ENCODE measurements at places on chromosomes 2 and 18.
A peak's percentile ranks its signal among the peaks of the same experiment; 100 is the strongest.

- no peak for DNase-seq
These were observed 306.2 kb upstream of the RAB6C start for GRCh38 chr2:129673234-129673633.

DNA sequence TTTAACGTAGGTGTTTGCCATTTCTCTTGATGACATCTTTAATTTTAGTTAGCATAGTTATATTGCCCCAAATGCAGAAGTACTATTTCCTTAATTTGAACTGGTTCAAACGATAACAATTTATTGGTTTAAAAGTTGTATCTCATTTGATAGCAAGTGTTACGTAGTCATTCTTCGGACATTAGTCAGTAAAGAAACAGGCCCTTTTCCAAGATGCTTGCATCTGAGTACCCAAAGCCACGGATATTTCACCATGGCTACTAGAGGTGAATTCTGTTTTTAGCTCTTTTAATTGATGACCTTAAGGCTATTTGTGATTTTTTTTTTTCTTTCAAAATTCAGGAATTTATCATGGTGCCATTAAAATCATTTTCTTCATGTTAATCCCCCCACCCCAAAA lies 32.1 kb downstream of the GLS start:
- DNase-seq, result no peak

- no peak for DNase-seq
These were observed 5.9 kb downstream of the SCYGR4 start for GRCh38 chr2:227623226-227623625.

- no peak for DNase-seq
These were observed 80.2 kb upstream of the SNTG2 start for GRCh38 chr2:870426-870825.

DNA sequence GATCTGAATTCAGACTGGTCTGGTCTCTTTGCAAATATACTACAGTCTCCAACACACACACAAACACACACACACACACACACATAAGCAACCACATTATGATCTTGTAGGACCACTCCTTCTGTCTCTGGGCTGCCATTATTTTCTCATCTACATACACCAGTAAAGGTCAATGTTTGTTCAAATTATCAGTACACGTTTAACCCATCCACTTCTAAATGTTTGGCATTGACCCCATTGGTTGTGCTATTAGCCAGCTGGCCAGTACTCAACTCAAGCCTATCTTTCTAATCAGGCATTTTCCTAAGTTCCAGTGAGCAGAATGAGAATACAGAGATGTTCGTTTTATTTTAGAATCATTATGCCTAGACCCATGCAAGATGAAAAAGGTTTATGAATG lies 186.4 kb downstream of the CNTNAP5 start:
- DNase-seq, result no peak

GRCh38 chr2:159396799-159397198 lies 110.3 kb upstream of the WDSUB1 start:
- no peak for DNase-seq

GRCh38 chr2:48356701-48357325 lies 173.1 kb upstream of the STON1 start:
- peak; percentile 59 for DNase-seq

- no peak for DNase-seq
These were observed 550 bp upstream of the MALL start for GRCh38 chr2:110116033-110116710.

DNA sequence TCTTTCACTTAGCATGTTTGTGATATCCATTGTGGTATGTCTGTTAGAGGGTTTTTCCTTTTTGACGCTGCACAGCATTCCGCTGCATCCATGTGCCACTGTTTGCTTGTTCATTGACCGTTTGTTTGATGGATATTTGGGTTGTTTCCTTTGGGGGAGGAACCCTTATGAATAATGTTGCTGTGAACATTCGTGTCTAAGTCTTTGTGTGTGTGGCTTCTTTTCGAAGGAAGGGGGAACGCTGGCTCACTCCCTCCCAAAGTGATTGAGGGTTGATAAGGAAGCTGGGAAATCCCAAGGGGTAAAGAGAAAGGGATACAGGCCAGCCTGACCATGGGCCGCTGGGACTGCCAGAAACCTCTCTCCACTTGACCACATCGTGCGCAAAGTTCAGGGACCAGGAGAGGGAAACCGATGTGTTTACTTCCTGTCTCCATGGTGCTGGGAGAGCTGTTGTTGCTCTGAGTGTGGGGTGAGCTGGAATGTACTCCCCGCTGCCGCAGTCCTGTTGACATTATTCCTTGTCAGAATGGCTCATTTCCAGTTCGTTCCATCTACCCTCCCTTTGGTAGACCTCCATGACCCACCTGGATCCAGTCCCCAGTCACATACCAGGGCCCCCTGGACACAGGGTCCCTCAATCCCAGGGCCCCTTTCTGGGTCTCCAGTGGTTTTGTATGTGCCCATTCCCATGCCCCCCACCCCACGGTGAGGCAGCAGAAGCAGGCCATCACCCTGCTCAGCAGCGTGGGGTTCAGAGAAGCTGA lies 39.6 kb downstream of the HS1BP3 start:
- DNase-seq, result no peak

DNA sequence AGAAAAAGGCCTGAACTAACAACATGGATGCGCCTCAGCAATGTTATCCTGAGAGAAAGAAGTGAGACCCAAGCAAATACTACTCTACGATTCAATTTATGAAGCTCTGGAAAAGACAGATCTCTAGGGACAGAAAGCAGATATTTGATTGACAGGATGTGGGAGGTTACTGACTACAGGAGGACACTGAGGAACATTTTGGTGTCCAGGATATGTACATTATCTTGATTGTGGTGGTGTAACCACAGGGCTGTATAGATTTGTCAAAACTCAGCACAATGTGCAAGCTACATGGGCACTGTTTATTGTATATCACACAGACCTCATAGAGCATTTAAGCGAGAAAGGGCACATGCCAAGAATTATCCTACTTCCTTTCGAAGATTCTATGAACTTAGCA lies 219.8 kb downstream of the PTGR3 start:
- DNase-seq, result no peak

- DNase-seq, result no peak
These were observed 13.5 kb upstream of the PRSS56 start for GRCh38 chr2:232506709-232507108.

GRCh38 chr2:33116799-33117198 lies 170.0 kb downstream of the LTBP1 start:
- no peak for DNase-seq

GRCh38 chr2:188725746-188726360 lies 248.3 kb upstream of the COL3A1 start:
- no peak for DNase-seq

DNA sequence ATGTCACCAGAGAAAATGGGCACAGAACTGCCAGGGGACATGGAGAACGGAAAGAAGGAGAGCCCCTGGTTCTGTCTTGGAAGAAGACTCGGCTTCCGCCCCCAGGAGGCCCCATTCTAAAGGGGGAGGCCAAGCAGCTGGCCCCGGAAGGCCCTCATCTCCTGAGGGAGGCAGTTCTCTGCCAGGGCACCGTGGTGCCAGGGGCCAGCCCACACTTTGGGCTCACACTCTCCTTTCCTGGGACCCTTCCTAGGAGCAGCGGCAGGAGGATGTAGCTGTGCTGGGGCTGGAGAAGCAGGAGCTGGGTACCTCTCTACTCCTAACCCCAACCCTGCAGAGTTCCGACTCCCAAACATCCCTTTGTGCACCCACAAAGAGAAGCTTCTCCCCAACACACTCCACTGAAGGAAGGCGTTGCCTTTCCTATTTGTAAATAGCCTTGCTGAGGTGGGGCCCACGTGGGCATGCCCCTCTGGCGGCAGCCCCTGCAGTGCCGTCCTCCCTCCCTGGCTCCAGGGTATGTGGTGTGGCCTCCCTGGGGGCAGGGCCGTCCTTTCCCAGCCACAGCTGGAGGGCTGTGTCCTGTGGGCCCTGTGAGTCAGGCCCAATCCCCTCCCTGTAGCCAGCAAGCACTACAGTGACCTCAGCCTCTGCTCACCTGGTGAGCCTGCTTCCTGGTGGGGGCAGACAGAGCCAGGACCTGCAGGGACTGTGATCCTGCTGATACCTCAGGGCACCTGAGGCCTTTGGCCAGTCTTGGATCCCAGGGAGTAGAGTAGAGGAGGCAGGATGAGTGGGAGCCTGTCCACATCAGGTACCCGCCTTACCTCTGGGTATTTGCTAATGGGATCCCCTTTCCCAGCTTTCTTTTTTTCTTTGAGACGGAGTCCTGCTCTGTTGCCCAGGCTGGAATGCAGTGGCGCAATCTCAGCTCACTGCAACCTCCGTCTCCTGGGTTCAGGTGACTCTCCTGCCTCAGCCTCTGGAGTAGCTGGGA lies 26.6 kb downstream of the ZFP36L2 start:
- no peak for DNase-seq

DNA sequence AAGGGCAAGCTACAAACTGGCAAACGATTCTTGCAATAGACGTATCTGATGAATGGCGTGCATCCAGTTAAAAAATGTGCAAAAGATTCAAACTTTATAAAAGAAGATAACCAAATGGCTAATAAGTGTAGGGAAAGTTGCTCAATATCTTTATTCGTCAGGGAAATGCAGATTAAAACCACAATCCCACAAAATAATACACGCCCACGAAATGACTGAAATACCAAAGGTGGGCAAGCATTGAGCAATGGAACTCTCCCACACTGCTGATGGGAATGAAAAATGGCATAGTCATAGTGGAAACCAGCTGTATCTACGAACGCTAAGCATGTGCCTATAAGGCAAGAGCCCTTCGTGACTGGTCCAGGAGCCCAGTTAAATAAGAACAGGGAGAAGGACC lies 168.6 kb upstream of the SIX2 start:
- no peak for DNase-seq

GRCh38 chr2:200406379-200406778 lies 99.9 kb downstream of the SPATS2L start:
- no peak for DNase-seq

DNA sequence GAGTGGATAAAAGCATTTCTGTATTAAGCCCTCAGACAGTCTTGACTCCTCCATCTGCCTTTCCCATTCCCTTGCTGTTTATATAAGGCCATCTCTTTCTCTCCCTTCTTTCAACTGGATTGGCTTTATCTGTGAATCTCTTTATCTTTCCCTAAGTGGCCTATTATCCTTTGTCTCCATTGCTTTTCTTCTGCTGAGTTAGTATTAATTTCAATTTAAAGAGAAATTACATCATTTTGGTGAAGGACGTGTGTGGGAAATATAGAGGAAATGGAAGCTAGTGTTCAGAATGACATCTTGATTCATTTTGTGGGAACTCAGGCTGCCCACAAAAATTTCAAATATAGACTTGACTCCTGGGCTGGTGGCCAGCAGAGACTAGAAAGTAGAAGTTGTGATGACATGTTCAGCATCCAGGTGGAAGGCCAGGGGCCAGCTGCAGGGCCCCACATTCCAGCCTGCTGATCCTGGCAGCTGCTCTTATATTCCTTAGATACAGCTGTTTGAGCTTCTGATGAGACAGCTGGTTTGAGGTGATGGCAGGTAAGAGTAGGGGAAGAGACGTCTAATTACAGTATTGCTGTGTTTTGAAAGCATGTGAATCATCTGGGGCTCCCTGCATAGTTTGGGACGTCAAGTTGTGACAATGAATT lies 52.3 kb downstream of the DIS3L2 start:
- no peak for DNase-seq

DNA sequence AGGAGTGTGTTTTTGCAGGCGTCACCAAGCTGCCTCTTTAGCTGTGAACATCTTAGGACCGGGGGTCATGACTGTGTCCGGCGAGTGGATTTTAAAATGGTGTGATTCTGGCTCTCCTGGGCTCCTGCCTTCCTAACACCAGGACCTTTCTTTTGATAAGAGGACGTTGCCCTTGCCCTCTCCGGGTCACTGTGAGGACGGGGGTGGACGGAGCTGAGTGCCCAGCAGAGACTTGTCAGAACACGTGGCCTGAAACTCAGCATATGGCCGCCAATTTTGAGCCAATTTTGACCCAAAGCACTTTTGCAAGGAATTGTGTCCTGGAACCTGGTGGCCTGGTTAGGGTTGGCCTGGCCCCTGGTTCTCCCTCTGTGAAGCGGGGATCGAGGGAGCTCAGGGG lies 40.2 kb downstream of the RTP5 start:
- DNase-seq, result no peak

DNA sequence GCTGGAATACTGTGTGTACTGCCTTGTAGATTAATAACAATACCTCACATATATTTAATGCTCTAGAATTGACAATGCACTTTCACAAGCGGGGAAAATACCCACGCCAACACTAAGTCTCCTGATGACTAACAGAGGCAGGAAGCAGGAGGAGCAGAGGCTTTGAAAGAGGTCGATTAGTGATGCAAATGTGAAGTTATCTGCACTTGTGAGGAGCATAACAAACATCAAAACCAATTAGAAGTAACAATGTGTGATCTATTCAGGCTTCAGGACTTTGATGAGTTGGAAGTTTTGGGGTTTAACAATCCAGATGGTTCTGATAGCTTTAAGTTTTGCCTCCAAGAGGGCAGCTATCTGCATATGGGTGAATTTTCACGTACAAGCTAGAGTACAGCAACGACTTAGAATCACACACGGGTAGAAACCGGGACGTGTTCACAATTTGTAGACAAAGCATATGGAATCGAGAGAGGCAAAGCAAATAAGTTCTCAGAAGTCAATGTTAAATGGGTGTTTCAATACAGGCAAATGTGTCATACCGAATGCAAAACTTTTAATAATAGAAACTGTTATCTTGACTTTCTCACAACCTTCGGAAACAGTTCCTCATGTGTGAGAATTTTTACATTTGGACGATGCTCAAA lies 114.5 kb downstream of the METTL8 start:
- peak; percentile 53 for DNase-seq

GRCh38 chr2:129492548-129492947 lies 486.9 kb upstream of the RAB6C start:
- no peak for DNase-seq

- DNase-seq, result peak; percentile 58
These were observed 166.0 kb upstream of the STK17B start for GRCh38 chr2:196337208-196337953.

- no peak for DNase-seq
These were observed 117.9 kb downstream of the TANC1 start for GRCh38 chr2:159086342-159086741.

DNA sequence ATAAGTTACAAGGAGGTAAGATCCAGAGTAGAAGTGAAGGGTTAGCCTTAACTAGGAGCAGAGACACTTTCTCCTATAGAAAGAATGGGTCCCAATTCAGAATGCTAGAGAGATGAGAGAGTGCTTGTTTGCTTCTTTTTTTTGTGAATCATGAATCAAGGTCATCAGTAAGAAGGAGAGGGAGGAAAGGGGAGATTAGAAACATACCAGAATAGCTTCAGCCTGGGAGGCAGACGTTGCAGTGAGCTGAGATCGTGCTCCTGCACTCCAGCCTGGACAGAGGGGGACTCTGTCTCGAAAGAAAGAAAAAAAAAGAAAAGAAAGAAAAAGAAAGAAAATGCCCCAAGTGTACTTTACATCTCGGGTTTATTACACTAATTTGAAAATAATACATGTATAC lies 55.8 kb upstream of the SLC35F5 start:
- DNase-seq, result no peak

- DNase-seq, result peak; percentile 88
These were observed 1.0 kb upstream of the B3GNT7 start for GRCh38 chr2:231394211-231395141.
